Activated naive CD8-positive, alpha-beta T cell treated with anti-CD3 and anti-CD28 coated beads for 36 hours (primary cell): ENCODE measurements at places on chromosomes 2 and 18. TPM values are rescaled to one million over a fixed set of nuclear protein-coding genes. Genes with fewer than 3 reads are reported as not detected.
A peak's percentile ranks its signal among the peaks of the same experiment; 100 is the strongest.

DNA sequence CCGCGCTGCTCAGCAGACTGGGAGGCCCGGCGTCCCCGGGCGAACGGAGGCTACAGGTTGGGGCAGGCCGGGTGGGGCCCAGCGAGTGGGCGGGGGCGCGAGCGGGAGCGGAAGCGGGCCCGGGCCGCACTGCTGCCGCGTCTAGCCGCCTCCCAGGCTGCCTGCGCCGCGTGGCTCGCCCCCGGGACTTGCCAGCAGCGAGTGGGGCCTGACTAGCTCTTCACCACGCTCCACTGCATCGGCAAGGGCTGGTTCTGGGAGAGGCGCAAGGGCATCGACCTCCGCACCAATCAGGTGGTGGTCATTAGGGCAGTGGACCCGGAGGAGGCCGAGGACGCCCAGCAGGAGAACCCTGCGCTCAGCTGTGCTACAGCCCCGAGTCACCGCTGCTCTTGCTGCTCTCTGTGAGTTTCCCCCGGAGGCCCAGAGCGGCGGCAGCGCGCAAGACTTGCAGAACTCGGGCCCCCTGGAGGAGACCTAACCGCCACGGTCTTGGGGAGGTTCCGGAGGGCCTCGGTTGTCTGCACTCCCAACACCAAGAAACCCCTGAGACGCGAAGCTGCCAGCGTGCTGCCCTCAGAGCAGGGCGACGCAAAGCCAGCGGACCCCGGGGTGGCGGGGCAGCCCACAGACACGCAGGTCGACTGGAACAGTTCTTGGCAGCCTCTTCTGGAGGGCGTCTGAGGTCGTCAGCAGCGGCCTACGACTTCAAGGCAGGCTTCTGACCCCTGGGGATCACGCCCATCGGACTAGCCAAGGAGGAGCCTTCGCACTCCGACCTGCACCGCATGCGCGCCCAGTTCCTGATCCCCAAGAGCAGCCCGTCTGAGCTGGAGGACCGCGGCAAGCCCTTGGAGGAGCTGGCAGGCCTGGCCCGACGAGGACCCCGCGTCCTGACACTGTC is 27.2 kb upstream of the PTPN2 start:
- peak overlapping the region; percentile 52 for H3K4me3 ChIP-seq
- no peaks in the 10 kb centered on the region for H3K27me3 ChIP-seq
- H3K36me3 ChIP-seq, result peaks cover 12% of the 10 kb centered on the region
- H3K27ac ChIP-seq, result peak overlapping the region; percentile 42
- peaks cover 4% of the 10 kb centered on the region for H3K4me1 ChIP-seq
- peak; percentile 75 for DNase-seq

- peaks cover 8% of the 10 kb centered on the region for H3K4me1 ChIP-seq
- DNase-seq, result no peak
- peaks cover 6% of the 10 kb centered on the region for H3K27me3 ChIP-seq
- H3K4me3 ChIP-seq, result no peak overlapping the region
Measured at GRCh38 chr2:217928324-217929181, 74.2 kb downstream of the TNS1 start.

DNA sequence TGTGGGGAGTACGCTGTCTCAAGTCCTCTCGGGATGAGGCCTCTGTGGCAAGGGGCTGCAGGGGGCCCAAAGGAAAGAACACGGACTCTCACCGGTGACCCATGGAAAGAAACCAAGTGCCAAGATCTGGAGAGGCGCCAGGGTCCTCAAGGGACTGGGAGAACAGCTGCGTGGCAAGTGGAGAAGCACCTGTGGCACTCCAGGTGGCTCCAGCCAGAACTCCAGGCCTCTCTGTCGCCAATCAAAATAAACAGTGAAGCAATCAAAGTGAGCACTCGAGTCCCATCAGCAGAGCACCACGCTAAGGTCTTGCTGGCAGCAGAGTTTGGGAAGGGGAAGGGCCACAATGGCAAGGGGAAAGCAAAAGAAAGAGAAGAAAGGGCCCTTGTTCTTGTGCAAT is 54.7 kb downstream of the BCL2 start:
- H3K27me3 ChIP-seq, result no peaks in the 10 kb centered on the region
- H3K27ac ChIP-seq, result no peak overlapping the region
- H3K36me3 ChIP-seq, result peaks cover 47% of the 10 kb centered on the region
- DNase-seq, result no peak

Gene ADAM23
- total RNA-seq, result not detected

DNA sequence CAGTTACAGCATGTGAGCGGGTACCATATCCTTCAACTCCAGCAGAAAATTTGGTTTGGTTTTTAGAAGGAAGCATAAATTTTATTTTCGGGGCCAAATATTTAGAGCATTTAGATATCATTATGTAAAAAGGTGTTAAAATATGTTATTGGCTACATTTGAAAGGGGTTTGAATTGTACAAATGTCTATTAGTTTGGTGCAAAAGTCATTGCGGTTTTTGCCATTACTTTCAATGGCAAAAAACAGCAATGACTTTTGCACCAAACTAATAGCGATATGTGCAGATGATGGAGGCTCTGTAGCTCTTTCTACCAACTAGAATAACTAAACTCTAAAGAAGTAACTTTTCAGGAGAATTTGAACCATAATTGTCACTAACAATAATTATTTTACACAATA is 1666.2 kb upstream of the SLC39A10 start:
- H3K27me3 ChIP-seq, result no peaks in the 10 kb centered on the region
- no peak for DNase-seq
- H3K4me3 ChIP-seq, result no peak overlapping the region
- no peaks in the 10 kb centered on the region for H3K4me1 ChIP-seq
- H3K36me3 ChIP-seq, result no peaks in the 10 kb centered on the region

Gene UPP2
- not detected for total RNA-seq

- no peaks in the 10 kb centered on the region for H3K27me3 ChIP-seq
- H3K4me1 ChIP-seq, result peaks cover 5% of the 10 kb centered on the region
- H3K27ac ChIP-seq, result no peak overlapping the region
- H3K4me3 ChIP-seq, result no peak overlapping the region
- no peaks in the 10 kb centered on the region for H3K36me3 ChIP-seq
Measured at GRCh38 chr2:216535454-216535995, 36.9 kb downstream of the RPL37A start.

DNA sequence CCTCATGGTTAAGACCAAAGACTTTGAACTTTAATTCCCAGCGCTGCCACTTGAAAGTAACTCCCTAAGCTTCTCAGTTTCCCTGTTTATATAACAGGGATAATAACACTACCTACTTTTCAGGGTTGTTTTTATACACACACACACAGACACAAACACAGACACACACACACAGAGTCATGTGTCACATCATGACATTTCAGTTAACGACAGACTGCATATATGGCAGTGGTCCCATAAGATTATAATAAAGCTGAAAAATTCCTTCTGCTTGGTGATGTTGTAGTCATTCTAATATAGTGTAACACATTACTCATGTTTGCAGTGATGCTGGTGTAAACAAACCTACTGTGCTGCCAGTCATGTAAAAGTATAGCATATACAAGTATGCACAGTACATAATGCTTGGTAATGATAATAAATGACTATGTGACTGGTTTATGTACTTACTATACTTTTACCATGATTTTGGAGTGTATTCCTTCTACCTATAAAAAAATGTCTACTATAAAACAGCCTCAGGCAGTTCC is 89.2 kb upstream of the ITGA4 start:
- H3K4me3 ChIP-seq, result no peak overlapping the region
- H3K4me1 ChIP-seq, result peaks cover 18% of the 10 kb centered on the region
- peaks cover 10% of the 10 kb centered on the region for H3K36me3 ChIP-seq
- no peak for DNase-seq

- H3K4me1 ChIP-seq, result no peaks in the 10 kb centered on the region
- no peak overlapping the region for H3K27ac ChIP-seq
- no peaks in the 10 kb centered on the region for H3K36me3 ChIP-seq
- DNase-seq, result no peak
- H3K27me3 ChIP-seq, result no peaks in the 10 kb centered on the region
Measured at GRCh38 chr18:7023063-7023580, 94.5 kb downstream of the LAMA1 start.

Gene SNED1
- 1.0 TPM for total RNA-seq

- H3K4me3 ChIP-seq, result no peak overlapping the region
- no peaks in the 10 kb centered on the region for H3K27me3 ChIP-seq
- no peak for DNase-seq
Measured at GRCh38 chr2:117918608-117919007, 95.3 kb downstream of the CCDC93 start.

DNA sequence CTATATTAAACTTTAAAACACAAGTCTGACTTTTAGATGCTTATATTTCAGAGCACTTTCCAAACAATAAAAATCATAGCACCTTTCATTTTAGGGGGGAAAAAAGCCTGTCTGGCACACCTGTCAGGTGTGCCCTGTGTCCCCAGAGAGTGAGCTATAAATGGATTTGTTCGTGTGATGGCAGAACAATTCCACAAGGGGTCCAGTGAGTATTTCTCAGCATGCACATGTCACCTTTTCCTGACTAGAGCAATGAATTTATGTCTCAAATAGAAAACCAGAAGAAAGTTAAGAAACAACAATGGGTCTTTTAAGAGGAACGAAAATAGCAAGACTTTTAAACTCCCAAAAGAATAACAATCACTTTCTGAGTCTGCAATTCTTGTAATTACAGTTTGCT is 55.9 kb downstream of the ACVR1C start:
- H3K27ac ChIP-seq, result no peak overlapping the region
- H3K4me3 ChIP-seq, result no peak overlapping the region

DNA sequence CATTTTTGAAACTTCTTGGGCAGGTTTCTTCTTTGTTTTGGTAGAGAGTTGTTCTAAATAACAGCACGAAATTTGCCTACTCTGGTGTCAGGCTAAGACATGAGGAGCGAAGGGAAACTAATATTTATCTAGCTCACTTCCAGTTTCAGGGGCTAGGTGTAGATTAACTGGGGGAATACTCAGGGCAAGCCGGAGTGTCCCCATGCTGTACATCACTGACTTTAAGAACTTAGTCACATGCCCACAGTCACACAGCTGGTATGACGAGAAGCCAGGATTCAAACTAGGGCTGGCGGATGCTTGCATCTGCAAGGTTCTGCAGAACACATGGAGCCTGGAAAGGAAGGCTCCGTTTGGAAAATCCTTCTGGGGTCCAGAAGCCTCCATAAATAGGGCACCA is 133.3 kb downstream of the ALPK2 start:
- H3K4me1 ChIP-seq, result peaks cover 10% of the 10 kb centered on the region
- no peak for DNase-seq
- peaks cover 47% of the 10 kb centered on the region for H3K27me3 ChIP-seq
- no peak overlapping the region for H3K4me3 ChIP-seq
- no peak overlapping the region for H3K27ac ChIP-seq

DNA sequence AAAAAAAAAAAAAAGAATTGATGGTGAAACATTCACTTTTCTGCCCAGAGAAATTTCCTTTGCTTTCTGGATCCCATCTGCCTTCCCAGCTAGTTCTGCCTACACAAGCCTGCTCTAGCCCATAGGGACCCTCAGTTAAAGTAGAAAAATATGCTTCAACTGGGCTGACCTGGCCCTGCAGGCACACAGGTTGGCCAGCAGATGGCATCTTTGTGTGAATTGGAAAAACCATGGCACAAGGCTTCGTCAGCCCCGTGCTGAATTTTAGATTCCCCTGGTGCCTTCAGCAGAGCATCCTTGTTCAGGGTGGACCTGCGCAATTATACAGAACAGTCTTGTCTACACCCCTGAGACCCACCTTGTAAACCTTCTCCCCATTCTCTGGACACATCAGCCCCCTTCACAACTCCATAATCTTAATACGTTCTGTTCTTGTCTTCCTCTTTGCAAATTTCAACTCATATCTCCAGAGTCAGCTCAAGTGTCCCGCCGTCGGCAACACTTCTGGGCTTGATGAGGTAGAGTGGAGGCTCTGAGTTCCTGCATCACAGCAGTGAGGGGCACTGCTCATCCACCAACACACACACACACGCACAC is 114.5 kb downstream of the INSIG2 start:
- H3K36me3 ChIP-seq, result no peaks in the 10 kb centered on the region
- no peak overlapping the region for H3K27ac ChIP-seq
- no peak overlapping the region for H3K4me3 ChIP-seq
- peak; percentile 39 for DNase-seq
- H3K27me3 ChIP-seq, result peaks cover 23% of the 10 kb centered on the region

DNA sequence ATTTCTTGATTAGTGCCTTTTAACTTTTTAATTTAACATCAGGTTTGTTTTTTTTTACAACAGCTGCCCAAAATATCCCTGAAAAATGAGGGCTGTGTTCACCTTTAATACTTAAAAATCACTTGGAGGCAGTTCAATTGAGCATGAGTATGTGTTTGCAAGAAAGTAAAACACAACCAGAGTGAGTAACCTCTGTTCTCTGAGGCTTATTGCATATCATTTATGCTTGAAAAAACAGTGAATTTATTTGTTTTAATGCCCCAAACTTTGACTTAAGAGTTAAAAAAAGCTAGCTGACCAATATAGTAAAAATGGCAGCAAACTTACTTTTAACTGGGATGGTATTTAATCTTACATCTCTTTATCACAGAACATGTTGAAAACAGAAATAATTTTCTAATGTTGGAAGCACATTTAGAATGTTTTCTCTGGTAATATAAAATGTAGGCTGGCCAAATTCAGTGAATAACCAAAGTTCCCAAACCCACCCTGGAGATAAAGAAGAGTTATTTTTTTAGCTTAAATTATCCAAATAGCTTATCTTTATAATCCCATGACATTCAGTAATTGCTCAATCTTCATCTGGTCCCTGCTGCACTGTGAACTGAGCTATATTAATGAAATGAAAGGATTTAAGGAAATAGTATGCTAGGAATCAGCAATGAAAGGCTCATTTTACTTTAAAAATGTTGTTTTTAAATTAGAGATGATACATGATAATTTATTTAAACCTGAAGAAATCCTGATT is 24.8 kb upstream of the EFEMP1 start:
- peaks cover 13% of the 10 kb centered on the region for H3K27me3 ChIP-seq
- DNase-seq, result no peak
- peaks cover 2% of the 10 kb centered on the region for H3K4me1 ChIP-seq
- no peak overlapping the region for H3K27ac ChIP-seq
- H3K4me3 ChIP-seq, result no peak overlapping the region

DNA sequence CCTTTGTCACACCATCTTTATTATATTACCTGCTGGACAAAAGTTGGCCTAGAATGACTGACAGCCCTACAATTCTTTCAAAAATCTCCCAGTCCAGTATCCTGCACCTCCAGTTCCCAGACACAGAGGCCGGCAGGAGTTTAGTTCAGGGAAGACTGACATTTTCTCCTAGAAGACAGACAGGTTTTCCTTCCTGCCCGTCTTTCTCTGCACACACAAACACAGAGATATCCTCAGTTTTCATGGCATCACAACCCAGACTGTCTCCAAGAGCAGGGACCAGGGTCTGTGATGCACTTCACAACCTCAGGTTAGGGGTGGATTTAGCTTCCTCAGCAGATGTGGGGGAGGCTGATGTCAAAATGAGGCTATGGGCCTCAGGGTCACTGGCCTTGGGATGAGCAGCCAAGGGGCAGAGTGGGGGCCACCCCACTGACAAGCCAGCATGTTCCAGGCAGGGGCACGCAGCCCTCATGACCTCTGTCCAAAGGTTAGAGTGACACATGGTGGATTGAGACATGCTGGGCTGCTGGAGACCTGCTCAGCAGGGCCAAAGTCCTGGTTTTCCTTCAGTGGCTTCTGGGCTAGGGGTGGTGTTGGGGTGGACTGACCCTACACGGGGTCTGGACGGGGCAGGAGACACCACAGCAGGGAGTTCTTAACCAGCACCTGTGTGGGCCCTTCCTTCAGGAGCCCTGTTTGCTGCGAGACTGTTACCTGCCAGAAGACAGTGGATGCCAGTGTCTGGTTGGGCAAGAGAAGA is 70.5 kb downstream of the SFXN5 start:
- no peaks in the 10 kb centered on the region for H3K27me3 ChIP-seq
- no peaks in the 10 kb centered on the region for H3K36me3 ChIP-seq
- no peak overlapping the region for H3K4me3 ChIP-seq
- no peaks in the 10 kb centered on the region for H3K4me1 ChIP-seq

- no peak for DNase-seq
- no peak overlapping the region for H3K4me3 ChIP-seq
- peaks cover 6% of the 10 kb centered on the region for H3K27me3 ChIP-seq
- H3K36me3 ChIP-seq, result no peaks in the 10 kb centered on the region
- H3K4me1 ChIP-seq, result no peaks in the 10 kb centered on the region
Measured at GRCh38 chr2:208375491-208376068, 31.0 kb upstream of the PTH2R start.
